ENCODE measurements at places on chromosomes 7 and 10.
A peak's percentile ranks its signal among the peaks of the same experiment; 100 is the strongest.

DNA sequence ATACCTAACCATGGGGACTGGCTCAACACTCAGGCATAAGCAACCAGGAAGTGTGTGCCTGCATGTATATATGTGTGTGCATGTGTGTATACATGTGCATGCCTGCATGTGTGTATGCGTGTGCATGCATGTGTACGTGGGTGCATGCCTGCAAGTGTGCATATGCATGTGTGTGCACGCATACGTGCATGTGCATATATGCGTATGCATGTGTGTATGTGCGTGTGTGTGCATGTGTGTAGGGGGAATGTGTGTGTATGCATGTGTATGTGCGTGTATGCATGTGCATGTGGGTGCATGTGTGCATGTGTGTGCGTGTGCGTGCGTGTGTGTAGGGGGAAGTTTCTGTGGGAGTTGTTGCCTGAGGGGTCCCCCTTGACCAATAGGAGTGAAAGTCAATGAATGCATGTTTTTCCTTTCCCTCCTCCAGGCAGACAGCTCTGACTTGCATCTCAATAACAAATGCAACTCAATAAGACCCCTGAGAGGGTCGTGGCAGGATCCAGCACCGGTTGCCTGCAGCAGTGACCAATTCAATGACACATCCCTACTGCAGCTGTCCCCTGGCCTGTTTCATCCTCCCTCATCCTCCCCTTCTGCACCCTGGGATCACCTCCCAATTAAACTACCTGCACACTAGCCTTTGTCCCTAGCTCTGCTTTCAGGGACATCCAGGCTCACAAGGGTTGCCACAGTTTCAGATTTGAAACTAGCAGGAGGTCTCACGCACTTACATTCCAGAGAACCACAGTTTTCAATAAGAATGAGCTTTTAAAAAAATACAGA lies 27.0 kb upstream of the FZD8 start:
- DNase-seq: no peak

DNA sequence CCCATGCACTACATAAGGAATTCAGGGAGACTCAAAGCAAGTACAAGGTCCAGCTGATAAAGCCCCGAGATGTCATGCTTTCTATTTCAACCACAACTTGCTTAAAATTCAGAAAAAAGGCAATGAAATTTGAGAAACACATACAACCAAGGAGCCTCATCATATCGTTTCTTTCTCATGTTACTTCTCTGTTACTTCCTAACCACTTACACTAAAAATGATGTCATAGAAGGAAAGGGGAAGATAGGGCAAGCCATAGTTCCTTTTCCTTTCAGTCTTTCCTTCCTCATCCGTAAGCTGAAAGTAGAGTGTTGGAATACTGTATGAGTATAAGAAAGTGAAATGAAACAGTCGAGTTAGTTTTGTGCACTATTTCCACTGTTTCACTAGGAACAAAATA lies 27.9 kb upstream of the CDK14 start:
- DNase-seq: no peak

- no peak for DNase-seq
Measured at GRCh38 chr10:32949221-32949678, 8.8 kb downstream of the ITGB1 start.

GRCh38 chr10:100238429-100238828 lies 9.0 kb upstream of the CHUK start:
- DNase-seq: no peak

GRCh38 chr10:5283305-5284158 lies 81.2 kb upstream of the UCN3 start:
- peak; percentile 31 for DNase-seq

GRCh38 chr10:89217057-89217990 lies 10.2 kb upstream of the CH25H start:
- peak; percentile 54 for DNase-seq

DNA sequence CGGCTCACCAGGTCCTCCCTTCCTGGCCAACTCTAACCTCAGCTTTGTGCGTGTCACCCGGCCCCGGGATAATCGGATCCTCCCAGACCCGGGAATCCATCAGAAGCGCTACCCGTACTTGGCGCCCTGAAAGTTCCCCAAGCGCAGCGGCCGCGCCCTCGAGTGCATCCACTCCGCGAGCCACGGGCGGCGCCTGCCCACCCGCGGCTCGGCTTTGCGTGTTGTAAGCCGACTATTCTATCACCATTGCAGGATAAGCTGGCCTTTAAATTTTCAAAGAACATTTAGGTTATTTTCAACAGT lies 35.7 kb upstream of the EBLN1 start:
- no peak for DNase-seq

- no peak for DNase-seq
Measured at GRCh38 chr7:27025270-27025669, 70.5 kb downstream of the HOXA1 start.

- DNase-seq: no peak
Measured at GRCh38 chr7:64651632-64652165, 14.2 kb upstream of the ZNF107 start.

DNA sequence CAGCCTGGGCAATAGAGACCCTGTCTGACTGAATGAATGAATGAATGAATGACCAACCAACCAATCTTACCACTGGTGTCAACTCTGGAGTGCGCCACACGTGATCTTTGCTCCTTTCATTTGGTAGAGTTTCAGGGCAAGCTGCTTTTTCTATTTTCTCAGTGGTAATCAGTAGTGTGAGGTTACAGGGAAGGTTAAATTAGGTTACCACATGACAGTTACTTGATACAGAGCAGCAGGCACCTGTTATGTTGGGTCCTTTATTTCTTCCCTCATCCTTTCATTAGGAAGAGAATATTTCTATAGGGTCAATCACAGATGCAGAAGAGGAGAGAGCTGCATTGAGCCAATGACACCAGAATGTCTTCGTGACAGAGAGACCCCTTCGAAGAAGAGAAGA lies 167.8 kb downstream of the KIAA1217 start:
- no peak for DNase-seq

- DNase-seq: no peak
Measured at GRCh38 chr7:157002819-157003421, 7.5 kb downstream of the MNX1 start.

DNA sequence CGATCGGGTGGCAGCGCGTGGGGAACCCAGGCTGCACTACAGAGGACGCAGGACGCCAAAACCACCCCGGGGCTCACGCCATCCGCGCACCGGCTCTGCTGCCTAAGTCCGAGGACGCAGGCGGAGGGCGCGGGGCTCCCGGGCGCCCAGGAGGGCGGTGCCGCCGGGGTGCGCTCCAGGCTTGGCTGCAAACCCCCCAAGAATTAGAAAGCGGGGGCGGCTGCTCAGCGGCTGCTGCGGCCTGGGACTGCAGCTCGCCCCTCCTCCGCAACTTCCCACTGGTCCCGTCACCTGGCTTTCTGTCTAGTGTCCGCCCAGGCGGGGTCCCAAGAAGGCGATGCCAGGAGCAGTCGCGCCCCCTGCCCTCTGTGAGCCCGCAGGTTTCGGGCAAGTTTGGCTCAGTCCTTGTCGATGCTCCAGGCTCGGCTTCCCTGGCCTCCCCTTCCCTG lies 1.7 kb upstream of the POU6F2 start:
- no peak for DNase-seq

DNA sequence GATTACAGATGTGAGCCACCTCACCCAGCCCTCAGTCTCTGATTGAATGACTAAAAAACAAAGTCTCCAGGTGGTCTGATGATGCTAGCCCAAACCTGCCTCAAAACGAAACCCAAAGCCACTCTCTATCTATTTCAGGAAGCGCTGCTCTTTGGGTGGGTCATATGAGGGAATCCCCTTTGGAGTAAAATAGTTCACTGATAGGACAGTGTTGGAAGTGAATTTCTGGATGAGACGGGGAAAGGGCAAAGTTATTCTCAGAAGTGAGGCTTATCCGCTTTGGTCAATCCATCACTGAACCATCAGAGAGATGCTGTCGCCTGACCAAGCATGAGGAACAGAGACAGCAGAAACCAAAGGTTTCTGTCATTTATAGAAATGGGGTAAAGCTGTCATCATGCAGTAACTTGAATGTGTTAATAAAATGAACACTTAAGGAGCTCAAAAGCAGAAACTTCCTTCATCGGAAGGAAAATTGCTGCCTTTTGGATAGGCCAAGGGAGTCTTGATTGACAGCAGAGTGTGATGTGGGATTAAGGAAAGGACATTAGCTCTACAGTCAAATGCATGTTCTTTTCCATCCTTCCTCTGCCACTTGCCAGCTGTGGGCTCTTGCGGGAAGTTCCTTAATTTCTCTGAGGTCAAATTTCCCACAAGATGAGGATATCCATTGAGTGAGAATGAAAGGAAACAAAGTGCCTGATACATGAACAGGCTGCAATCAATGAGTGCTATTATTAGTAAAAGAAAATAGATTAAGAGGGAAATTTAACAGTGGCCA lies 64.9 kb upstream of the C1QL3 start:
- DNase-seq: no peak

- DNase-seq: no peak
Measured at GRCh38 chr7:79612903-79613302, 159.4 kb upstream of the MAGI2 start.

- no peak for DNase-seq
Measured at GRCh38 chr7:108083980-108084379, 46.2 kb downstream of the LAMB4 start.

DNA sequence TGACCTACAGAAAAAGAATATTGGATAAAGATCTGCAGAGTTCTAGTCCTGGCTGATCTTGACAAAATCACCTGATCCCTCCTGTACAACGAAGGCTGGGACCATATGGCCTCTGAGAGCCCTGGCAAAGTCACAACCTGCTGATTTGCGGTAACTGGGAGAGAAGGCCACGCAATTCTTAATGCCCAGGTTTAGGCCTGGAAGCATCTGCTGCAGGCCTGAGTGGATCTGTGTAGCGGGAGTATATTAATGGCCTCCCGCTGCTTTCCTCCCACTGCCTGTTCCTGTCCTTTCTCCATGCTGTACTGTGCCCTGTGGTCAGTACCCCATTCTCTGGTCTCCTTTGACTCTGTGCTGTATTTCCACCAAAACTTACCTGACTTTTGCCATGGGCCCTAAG lies 24.2 kb downstream of the AKR1B1 start:
- DNase-seq: no peak

- no peak for DNase-seq
Measured at GRCh38 chr10:90417029-90417428, 440.8 kb downstream of the HTR7 start.

- peak; percentile 46 for DNase-seq
Measured at GRCh38 chr7:69422574-69422985, 175.7 kb upstream of the AUTS2 start.

- no peak for DNase-seq
Measured at GRCh38 chr7:88919478-88920131, 124.1 kb upstream of the TEX47 start.

GRCh38 chr7:103773726-103774125 lies 215.7 kb downstream of the RELN start:
- no peak for DNase-seq

GRCh38 chr7:4024806-4025205 lies 657.3 kb upstream of the FOXK1 start:
- DNase-seq: no peak

GRCh38 chr10:76352300-76352699 lies 920.9 kb downstream of the LRMDA start:
- DNase-seq: no peak

DNA sequence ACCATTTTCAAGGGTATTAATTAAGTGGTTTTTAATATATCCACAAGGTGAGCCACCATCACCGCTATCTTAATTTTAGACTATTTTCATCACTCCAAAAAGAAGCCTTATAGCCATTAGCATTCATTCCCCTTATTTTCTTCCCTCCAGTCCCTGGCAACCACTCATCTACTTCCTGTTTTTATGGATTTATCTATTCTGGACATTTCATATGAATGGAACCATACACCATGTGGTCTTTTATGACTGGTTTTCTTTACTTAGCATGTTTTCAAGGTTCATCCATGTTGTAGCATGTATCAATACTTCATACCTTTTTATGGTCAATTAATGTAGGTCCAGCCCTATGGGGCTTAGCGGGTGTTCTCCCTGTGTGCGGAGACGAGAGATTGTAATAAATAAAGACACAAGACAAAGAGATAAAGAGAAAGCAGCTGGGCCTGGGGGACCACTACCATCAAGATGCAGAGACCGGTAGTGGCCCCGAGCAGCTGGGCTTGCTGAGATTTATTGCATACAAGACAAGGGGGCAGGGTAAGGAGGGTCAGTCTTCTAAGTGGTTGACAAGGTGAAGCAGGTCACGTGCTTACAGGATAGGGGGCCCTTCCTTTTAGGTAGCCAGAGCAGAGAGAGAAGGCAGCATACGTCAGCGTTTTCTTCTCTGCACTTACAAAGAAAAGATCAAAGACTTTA lies 14.6 kb downstream of the WBP1L start:
- no peak for DNase-seq

Measured in prostate gland (tissue), 2 donors.